ENCODE measurements at places on chromosomes 7 and 10.

DNA sequence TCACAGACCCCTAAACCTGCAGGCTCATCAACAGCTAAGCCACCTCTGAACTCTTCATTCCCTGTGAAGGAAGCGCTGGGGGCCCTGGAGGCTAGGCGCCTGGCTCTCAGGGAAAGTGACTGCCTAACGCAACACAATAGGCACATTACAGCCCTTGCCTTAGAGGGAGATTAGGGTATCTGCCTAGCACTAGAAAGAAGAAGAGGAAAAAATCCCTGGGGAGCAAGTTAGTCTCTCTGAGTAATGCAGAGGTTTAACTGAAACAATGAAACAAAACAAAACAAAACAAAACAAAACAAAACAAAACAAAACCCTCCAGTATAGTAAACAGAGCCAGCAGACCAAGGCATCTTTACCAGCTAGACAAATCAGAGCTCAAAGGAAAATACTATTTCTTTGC lies 2.6 kb downstream of the ZNF777 start:
- no peak for DNase-seq

- no peak for DNase-seq
Measured at GRCh38 chr10:132208462-132209050, 21.8 kb downstream of the DPYSL4 start.

DNA sequence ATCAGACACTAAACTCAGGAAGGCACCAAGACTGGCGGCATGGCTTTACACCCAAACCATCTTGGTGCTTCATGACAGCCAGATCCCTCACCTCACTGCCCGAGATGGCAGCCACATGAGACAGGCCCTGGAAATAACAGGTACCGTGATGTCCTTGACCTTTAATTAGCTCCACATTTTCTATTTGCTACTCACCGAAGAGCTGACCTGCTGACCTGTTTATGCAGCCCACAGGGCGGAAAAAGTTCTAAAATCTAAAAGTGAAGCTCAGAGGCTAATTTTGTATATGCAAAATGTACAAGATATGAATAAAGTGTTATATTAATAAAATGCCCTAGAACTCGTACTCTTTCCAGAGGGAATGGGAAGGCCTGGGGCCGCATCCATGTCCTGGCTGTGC lies 51.6 kb upstream of the RASGEF1A start:
- DNase-seq, result no peak

- no peak for DNase-seq
Measured at GRCh38 chr10:118708571-118708970, 46.2 kb downstream of the CACUL1 start.

DNA sequence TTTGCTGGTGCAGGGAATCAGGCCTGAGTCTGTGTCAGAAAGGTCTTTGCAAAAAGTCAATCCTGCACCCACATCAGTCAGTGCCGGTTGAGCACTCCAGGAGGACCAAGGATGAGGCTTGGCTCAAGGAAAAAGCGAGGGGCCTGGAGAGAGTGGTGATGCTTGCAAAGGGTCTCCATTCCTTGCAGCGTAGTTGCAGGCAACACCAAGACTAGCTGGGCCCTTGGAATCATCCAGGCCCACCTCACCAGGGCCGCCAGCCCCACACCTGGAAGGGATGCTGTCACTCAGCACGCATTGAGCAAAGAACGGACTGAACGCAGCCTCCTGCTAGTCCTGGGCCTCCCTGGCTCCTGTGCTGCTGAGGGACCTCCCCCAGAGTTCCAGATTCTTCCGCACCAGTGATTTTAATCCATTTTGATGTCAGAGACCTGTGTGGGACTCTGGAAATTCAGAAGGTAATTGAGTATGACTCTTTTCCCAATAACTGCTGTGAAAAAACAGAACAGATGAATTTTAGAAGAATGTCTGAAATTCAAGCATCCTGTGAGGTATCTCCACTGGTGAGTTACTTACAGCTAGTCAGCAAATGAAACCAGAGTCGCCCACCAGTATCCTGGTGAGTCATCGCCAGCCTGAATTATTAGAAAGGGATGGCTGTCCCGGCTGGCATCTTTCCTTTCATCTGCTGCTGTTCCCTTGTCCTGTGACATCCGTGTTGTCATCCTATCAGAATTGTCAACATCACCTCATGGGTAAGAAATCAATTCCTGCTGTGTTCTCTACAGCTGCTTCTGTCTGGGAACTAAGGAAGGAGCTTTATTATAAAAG lies 150.8 kb upstream of the NPS start:
- no peak for DNase-seq

- no peak for DNase-seq
Measured at GRCh38 chr7:50631639-50632038, 66.4 kb upstream of the DDC start.

- DNase-seq, result no peak
Measured at GRCh38 chr7:142804728-142805207, 34.0 kb downstream of the PRSS2 start.

DNA sequence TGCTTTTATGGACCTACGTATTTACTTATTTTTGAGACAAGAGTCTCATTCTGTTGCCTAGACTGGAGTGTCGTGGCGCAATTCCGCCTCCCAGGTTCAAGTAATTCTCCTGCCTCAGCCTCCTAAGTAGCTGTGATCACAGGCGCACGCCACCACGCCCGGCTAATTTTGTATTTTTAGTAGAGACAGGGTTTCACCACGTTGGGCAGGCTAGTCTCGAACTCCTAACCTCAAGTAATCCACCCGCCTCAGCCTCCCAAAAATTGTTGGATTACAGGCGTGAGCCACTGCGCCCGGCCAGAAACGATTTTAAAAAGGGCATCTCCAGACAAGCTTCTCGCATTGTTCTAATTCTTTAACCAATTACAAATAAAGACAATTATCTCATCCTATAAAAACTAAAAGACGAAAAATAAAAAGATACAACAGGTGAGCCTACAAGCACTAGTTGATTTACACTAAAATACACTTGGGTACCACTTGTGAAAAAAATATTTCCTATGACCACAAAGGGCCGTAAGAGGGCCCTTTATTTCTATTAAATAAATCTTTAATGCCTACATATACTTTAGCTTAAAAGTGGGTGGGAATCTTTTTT lies 2.4 kb downstream of the TRA2A start:
- DNase-seq, result no peak

DNA sequence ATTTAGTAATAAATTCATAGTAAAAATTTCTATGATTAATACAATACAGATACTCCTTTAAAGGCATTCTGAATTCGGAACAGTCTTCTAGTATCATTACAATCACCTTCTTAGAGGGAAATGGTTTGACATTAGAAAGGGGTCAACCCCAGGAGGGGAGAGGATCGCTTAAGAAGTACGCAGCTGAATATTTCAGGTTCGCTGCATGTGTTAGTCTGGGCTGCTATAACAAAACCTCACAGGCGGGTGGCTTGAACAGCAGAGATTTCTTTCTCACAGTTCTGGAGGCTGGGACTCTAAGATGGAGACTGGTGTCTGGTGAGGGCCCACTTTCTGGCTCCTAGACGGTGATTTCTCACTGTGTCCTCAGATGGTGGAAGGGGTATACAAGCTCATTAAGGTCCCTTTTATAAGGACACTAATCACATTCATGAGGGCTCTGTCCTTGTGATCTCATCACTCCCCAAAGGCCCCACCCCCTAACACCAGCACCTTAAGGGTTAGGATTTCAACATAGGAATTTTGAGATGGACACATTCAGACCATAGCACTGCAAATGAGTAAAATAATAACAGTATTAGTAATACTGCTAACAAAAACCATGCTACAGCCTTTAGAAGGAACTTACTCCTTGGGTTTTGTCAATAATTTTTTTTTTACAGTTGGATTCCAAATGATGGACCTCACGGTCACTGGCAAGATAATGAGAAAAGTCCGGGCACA lies 34.0 kb downstream of the GNA12 start:
- DNase-seq, result no peak

DNA sequence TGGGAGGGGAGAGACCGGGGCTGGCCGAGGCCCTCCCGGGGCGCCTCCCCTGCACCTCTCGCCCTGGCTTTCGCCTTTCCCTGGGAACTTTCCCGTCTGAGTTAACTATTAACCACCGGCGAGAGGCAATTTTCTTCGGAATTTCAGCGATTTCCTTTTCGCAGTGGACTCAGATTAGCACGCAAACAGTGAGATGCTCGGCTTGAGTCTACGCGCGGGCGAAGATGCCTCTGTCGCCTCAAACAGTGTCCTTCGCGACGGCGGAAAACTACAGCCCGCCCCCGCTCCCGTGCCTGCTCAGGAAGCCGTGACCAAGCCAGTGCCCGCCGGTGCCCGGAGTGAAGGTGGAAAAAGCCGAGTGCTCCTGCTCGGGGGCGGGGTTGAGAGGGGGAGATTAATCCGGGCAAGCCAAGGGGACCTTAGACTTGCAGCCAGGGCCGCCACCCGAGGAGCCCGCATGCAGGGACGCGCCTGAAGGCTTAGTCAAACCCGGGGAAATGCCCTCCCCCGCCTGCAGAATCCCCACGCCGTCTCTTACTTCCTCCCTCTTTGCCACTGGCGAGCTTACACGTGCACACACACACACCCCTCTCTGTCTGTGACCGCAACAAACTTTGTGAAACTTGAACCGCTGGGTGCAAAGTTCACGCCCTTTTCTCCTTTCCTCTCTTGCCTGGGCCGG lies 14.5 kb upstream of the PAX2 start:
- DNase-seq, result no peak

- no peak for DNase-seq
Measured at GRCh38 chr7:154720016-154720415, 282.9 kb downstream of the PAXIP1 start.

DNA sequence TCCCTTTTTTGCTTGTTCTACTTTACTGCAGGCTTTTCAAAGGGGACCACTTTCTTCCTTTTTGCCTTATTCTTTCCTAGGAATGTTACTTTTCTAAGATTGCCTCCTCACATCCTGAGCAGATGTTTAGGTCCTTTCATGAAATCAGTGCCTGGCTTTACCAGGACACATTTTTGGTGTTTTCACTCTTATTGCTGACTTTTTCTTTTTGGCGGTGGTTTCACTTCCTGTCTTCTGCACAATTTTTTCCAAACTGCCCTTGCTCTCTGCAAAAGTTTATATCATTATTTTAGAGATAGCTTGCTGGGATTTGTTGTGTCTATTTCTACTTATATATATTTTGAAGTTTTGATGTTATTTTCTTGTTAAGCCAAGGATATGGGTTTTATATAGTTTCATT lies 332.2 kb upstream of the MTPN start:
- DNase-seq, result no peak

- DNase-seq, result no peak
Measured at GRCh38 chr10:17984056-17984455, 32.3 kb downstream of the SLC39A12 start.

DNA sequence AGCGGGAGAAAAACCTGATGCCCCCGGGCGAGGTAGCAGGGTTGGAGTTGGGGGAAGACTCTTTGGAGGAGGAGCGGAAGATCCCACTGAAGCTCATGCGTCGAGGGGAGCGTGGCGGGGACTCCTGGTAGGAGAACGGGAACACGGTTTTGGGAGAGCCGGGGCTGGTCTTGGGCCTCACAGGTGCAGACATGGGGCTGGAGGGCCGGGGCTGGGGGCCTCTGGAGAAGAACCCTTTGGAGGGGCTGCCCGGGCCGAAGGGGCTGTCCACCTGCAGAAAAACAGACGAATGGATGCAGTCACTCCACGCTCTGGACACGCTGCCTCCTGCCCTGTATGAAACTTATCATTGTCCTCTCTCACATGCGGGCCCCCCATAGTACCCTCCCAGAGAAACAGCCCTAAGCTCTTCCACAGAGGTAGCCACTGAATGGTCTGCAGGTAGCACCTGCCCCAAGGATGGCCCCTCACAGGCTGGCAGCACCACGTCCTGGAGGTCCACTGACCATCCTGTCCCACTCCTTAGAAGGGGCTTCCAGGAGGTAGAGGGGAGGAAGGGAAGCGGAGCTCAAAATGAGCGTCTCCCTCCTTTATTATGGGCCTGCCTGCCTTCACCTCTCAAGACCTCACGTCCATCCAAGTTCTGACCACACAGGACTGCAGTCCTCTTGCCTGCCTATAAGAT lies 95.6 kb downstream of the PRKAG2 start:
- DNase-seq, result no peak

DNA sequence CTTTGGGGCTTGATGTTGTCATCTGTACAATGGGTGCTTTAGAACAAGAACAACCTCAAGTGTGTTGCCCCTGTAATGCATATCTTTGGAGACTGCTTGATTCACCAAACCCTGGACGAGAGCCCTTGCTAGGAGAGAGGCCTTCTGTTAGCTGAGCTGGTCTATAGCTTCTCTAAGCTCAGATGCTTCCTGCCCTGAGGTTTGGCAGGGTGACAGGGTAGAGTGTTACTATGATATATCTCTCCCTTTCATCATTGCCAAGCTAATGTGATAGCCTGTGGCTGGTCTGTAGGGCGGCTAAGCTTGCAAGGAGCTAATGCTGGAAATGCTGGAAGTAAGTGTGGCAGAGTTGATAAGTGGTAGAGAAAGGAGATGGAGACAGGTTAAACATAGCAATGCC lies 364.1 kb downstream of the RPS24 start:
- DNase-seq, result no peak

- DNase-seq, result peak; percentile 30
Measured at GRCh38 chr10:97708976-97709946, 4.3 kb upstream of the MARVELD1 start.
